ENCODE measurements at places on chromosomes 3 and 15.
A peak's percentile ranks its signal among the peaks of the same experiment; 100 is the strongest.

GRCh38 chr3:101050866-101051265 lies 57.6 kb upstream of the ABI3BP start:
- no peak for DNase-seq

GRCh38 chr3:194937144-194937543 lies 251.5 kb downstream of the FAM43A start:
- no peak for DNase-seq

DNA sequence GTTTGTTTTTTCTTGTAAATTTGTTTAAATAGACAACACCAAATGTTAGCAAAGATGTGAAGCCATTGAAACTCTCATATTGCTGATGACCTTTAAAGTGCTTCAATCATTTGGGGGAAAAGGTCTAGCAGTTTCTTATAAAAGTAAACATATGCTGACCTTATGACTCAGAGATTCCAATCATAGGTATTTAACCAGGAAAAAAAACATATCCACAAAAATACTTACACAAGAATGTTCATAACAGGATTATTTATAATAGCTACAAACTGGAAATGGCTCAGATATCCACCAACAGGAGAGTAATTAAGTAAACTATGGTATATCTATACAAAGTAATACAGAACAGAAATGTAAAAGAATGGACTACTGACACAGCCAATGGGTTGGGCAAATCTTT lies 27.1 kb upstream of the RORA start:
- no peak for DNase-seq

DNA sequence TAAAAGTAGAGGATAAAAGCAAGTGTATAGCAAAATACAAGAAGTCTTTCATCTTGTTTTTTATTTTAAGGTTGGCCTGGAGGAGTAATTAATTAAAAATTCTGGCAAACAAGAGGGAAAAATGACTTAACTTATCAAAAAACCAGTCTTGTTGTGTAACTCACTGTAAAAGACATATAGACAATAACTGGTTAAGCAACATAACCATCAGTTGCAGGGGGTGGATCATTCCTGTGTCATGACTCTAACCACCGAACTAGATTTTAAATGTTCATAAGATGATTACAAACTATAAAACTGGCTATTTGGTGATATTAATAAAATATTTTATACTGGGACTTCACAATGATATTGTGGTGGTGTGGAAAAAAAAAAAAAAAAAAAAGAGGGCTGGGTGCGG lies 130.6 kb downstream of the STAG1 start:
- no peak for DNase-seq

GRCh38 chr15:51198701-51199232 lies 104.1 kb upstream of the TNFAIP8L3 start:
- DNase-seq = no peak

DNA sequence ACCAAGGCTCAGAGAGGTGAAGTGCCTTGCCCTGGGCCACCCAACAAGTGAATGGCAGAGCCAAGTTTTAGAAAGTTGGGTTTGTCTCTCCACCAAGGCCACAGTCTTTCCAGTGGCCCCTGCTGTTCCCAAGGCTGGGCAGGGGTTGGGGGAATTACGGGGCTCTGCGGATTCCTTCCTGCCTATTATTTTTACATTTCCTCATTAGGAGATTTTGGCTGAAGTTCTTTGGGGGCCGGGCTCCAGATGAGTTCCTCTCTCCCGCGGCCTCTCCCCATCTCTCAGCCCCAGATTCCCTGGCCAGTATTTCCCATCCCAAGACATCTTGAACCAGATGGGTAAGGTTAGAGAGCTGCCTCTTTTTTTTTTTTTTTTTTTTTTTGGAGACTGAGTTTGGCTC lies 44.0 kb upstream of the SMAD6 start:
- no peak for DNase-seq

GRCh38 chr15:48394970-48395369 lies 63.7 kb downstream of the DUT start:
- no peak for DNase-seq

- no peak for DNase-seq
Observed at GRCh38 chr3:141147657-141148056, 84.0 kb upstream of the PXYLP1 start.

DNA sequence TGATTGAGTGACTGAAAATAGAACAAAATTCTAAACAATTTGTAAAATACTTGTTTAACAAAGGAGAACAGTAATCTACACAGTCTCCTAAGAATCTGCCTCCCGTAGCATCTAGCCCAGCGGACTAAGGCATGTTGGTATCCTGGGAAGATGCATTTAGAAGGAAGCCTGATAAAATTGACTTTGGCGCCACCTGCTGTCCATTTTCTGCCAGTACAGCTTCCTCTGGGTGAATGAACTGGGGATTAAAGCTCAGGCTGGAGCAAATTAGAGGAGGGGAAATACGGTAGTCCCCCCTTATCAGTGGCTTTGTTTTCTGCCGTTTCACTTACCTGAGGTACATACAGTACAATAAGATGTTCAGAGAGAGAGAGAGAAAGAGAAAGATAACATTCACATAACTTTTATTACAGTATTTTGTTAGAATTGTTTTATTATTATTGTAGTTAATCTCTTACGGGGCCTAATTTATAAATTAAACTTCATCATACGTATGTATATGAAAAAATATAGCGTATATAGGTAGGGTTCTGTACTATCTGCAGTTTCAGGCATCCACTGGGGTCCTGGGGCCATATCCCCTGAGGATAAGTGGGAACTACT lies 191.6 kb downstream of the GAP43 start:
- DNase-seq = peak; percentile 52

DNA sequence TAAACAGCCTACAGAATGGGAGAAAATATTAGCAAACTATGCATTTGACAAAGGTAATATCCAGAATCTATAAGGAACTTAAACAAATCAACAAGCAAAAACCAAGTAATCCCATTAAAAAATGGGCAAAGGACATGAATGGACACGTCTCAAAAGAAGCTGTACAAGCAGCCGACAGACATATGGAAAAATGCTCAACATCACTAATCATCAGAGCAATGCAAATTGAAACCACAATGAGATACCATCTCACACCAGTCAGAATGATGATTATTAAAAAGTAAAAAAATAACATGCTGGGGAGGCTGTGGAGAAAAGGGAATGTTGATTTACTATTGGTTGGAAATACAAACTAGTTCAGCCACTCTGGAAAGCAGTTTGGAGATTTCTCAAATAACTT lies 30.7 kb upstream of the PPM1L start:
- no peak for DNase-seq

- DNase-seq = no peak
Observed at GRCh38 chr15:33768670-33769190, 199.6 kb upstream of the CHRM5 start.

DNA sequence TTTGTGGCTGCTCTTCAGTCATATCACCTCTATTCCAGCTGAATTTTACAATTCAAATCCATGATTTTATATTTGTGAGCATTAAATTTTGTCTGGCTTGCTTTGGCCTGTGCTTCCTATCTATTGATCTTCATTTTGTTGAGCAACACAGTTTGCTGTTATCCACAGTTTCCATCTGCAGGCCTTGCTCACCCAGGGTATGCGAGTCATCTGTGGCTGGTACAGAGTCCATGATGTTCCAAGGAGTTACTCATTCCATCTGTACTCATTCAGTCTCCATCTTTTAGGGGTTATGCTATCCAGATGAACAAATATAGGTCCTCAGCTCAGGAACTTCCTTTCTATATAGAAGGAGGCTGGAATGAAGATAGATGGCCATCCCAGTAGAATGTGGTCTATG lies 70.1 kb upstream of the CCK start:
- no peak for DNase-seq

- no peak for DNase-seq
Observed at GRCh38 chr3:15478640-15478979, 42.9 kb downstream of the COLQ start.

GRCh38 chr15:77057685-77058084 lies 13.2 kb downstream of the TSPAN3 start:
- DNase-seq = no peak

GRCh38 chr3:90241481-90241880 lies 1134.1 kb downstream of the EPHA3 start:
- DNase-seq = no peak

GRCh38 chr3:197295871-197296270 lies 2.5 kb downstream of the DLG1 start:
- no peak for DNase-seq

DNA sequence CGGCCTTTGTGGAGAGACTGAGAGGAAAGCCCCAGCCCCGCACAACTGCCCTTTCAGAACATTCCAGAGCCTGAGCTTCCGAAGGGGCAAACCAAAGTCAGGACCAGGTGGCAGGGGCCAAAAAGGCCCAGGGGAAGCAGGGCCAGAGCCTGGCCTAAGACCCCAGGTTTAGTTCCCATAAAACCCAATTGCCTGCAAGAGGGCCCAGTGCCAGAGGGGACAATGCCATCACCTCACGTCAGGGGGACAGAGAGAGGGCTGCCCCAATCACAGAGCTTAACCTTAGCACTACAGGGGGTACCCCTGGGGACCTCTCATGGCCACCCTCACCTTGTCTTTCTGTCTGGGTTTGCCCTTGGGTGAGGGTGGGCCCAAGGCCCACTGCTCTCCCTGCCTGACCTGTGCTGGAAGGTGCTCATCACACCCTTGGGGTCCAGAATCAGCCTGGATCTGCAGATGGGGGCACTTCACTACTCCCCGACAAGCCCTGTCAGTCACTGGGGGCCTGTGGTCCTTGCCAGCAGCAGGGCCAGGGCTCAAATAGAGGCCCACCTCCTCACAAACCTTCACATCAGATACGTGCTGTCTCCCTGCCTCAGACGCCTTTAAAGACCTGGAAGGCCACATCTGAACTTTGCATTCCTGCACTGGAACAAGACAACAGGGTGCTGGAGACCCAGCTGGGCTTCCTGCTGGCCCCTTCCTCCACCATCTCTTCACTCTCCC lies 3.8 kb downstream of the CALML4 start:
- no peak for DNase-seq

DNA sequence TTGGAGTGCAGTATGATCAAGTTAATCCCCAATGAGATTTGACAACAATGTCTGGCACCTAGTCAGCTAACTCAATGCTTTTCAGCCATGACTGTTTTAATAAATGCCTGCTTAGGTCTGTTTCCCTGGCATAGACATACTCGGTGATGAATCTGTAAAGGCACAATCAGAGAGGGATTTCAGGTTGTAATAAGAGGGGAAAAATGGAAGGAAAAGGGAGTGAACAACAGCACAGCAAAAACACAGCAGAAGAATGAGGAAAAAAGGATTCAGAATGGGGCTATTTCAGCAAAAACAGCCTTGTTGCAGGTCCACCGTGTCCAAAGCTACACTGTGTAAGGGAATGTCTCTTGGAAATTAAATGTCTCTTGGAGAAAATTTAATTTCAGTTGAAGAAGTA lies 19.3 kb upstream of the CHD2 start:
- no peak for DNase-seq

GRCh38 chr15:55694652-55695150 lies 48.3 kb downstream of the PRTG start:
- DNase-seq = no peak

- DNase-seq = no peak
Observed at GRCh38 chr3:191387441-191388077, 57.2 kb upstream of the UTS2B start.

DNA sequence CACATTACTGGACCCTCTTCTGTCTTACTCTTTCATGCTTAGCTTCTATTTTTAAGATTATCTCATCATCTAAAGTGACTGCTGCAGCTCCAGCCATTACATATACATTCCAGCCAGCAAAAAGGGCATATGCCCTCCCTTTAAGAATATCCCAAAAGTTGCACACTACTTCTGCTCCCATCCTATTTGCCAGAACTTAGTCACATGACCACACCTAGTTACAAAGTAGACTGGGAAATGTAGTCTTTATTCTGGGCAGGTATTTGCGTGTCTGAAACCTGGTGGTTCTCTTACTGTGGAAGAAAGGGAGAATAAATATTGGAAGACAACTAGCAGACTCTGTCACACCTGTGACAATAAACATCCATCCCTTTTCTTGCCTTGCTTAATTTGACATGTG lies 341.6 kb upstream of the NR2E3 start:
- no peak for DNase-seq

- DNase-seq = no peak
Observed at GRCh38 chr3:139123377-139124095, 78.8 kb upstream of the PRR23C start.

- no peak for DNase-seq
Observed at GRCh38 chr3:153400641-153401040, 238.6 kb downstream of the RAP2B start.

DNA sequence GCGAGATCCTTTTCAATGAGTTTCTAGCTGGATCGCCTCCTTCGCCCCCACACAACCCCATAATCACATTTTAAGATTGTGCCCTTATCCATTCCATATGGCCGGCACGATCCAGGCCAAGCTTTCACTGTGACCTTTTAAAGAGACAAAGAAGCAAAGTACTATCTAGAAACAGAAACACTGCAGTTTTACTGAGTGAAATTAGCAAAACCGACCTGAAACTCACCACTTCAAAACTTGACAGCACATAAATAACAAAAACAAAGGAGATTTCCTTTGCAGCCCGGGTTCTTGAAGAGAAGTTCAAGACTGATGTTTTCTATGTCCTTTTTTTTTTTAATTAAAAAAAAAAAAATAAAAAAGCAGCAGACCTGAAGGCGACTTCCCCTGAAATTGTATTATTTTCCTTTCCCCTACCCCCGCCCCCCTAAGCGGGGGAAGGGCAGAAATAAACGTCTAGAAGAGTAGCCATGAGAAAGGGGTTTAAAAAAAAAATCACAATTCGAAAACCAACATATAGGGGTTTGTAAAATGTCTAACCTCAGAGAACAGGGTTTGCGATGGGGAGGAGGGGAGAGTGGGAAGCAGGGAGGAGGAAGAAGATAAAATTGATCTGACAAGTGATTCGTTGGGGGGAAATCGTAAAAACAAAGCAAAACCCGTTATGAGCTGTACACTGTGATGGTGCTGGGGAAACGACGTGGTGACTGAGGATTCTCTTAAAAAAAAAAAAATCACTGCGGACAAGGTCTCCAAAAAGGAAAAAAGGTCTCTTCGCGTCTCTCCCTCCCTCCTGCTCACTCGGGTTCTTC lies 1.5 kb downstream of the SATB1 start:
- DNase-seq = no peak

- DNase-seq = no peak
Observed at GRCh38 chr3:143443851-143444331, 324.3 kb downstream of the CHST2 start.

- no peak for DNase-seq
Observed at GRCh38 chr3:35665390-35666055, 26.2 kb downstream of the ARPP21 start.

DNA sequence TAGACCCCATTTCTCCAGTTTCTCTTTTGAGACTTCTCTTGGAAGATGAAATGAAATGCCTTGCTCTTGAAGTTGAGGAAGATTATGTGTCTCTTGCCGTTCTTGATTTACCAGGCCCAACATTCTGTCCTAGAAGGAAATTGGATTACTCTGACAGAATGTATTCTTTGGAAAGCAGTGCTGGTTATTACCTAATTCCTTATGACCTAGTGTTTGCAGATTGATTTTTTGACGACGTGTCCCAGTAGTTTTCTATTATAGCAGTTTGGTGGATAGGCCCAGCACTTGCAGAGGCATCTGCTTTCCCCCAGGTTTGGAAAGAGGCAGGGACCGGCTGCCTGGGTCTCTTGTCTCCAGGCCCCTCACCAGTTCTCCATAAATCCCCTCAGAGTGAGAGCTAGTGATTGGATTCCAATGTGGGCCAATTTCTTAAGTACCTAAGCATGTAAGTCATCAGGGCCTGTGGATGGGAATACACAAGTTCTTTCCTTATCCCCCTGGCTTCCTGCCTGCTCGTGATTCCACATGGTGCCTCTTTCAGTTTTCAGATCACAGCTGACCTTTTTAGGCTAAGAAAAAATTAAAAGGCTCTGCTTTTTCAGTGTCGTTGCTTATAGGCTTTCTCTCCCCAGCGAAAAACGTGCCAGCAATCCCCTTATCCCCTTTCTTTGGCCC lies 50.2 kb downstream of the EPHB3 start:
- no peak for DNase-seq

GRCh38 chr3:38020342-38020726 lies 9.1 kb downstream of the PLCD1 start:
- DNase-seq = no peak
